GM10248 (cell line): ENCODE measurements at places on chromosomes 2 and 18.

GRCh38 chr18:13492314-13492713, 234.0 kb downstream of the FAM210A start:
- no peak for DNase-seq

GRCh38 chr18:77622009-77622692, 372.5 kb downstream of the GALR1 start:
- DNase-seq = no peak

DNA sequence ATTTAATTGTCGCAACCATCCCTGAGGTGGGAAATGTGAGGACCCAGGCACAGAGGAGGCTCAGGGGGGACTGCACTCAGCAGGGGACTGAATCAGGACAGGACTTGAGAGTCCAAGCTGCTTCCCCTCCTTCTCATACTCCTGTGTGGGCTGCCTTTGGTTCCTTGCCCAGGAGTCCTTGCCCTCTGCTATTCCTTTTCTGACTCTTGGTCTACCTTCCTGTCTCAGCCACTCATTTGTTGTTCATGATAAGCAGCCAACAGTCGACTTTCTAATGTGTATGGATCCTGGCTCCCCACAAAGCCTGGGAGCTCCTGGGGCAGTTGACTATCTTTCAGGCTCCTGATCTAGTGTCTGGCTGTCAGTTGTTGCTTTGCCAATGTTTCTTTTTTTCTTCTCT, 28.3 kb downstream of the GATA6 start:
- DNase-seq = no peak

DNA sequence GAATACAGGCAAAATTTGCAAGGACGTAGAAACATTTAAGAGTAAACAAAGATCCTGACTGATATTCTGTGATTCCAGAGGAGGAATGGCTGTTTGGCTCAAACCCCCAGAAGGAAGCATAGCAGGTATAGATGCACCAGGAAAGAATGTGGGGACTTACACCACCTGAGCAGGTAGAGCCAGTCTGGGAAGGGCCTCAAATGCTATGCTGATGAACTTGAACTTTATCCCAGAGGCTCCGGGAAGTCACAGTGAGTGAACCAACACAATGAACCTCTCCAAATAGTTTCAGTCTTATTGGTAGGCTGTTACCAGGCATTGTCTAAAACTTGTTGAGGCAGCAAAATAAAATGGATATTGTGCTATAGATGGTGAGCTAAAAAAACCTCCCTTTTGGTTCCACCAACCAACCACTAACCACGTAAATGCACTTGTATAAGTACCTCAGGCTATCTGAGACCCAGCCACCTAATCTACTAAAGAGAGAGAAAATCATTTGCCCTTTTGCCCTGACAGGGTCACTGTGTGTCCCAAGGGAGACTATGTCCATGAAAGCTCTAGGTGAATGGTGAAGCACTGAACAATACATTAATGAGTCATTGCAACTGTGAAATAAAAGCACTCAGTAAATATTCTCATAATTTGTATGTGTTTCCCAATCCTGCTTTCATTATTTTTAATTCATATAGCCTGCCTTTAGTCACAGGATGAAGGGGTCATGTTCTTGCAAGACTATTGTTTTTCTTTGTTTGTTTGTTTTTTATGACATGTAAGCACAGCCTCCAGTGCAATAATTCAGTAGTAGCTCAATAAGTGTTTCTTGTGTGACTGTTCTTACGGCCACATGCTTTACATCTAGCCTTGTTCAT, 911.6 kb downstream of the EPHA4 start:
- DNase-seq = no peak

- no peak for DNase-seq
These were observed 43.6 kb upstream of the OTOS start for GRCh38 chr2:240183875-240184590.

GRCh38 chr2:2123238-2123637, 207.8 kb downstream of the MYT1L start:
- no peak for DNase-seq
